Activated T-helper 2 cell treated with anti-CD3 and anti-CD28 coated beads, Interferon-gamma antibody, Interleukin-2, Interleukin-4, amounts not matched to agents 10 μg/mL and 5 μg/mL and 100 μg/mL, durations not matched to agents 14 hours and 24 hours and 36 hours (primary cell): ENCODE measurements at places on chromosomes 3 and 15. TPM values are rescaled to one million over a fixed set of nuclear protein-coding genes. Genes with fewer than 3 reads are reported as not detected.

DNA sequence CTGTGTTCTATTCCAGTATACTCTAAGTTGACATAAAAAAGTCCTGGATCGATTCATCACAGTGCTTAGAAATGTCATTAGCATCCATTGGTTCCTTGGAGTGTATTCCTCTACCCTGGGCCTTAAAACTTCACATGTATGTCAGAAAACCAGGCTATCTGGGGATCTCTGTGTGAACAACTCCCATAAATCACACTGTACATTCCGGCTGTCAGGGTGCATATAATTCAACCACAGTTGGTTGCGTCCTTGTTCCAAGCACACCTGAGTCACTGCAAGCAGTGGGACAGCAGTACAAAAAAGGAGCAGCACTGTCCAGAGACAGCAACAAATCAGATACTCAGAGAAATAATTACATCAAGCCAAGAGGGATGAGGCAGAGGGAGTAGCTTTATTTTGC, 52.4 kb downstream of the PDZRN3 start:
- no peak overlapping the region for H3K4me3 ChIP-seq
- H3K27ac ChIP-seq, result no peak overlapping the region
- H3K4me1 ChIP-seq, result no peaks in the 10 kb centered on the region
- H3K36me3 ChIP-seq, result no peaks in the 10 kb centered on the region

GRCh38 chr15:81516012-81516411, 142.0 kb upstream of the TMC3 start:
- DNase-seq, result no peak
- no peaks in the 10 kb centered on the region for H3K36me3 ChIP-seq
- peaks cover 4% of the 10 kb centered on the region for H3K27me3 ChIP-seq
- H3K4me1 ChIP-seq, result no peaks in the 10 kb centered on the region
- H3K4me3 ChIP-seq, result no peak overlapping the region
- H3K27ac ChIP-seq, result no peak overlapping the region

Gene TIPIN
- 42.4 and 43.3 TPM in 2 replicates for total RNA-seq

- peak overlapping the region; percentile 88 for H3K27ac ChIP-seq
- H3K4me1 ChIP-seq, result peaks cover 92% of the 10 kb centered on the region
- no peak for DNase-seq
- H3K4me3 ChIP-seq, result peak overlapping the region; percentile 26
Measured at GRCh38 chr3:30640851-30641250, 34.5 kb downstream of the TGFBR2 start.

Gene PAQR5
- total RNA-seq, result not detected in 2 replicates
